ENCODE measurements at places on chromosomes 11 and 22.

DNA sequence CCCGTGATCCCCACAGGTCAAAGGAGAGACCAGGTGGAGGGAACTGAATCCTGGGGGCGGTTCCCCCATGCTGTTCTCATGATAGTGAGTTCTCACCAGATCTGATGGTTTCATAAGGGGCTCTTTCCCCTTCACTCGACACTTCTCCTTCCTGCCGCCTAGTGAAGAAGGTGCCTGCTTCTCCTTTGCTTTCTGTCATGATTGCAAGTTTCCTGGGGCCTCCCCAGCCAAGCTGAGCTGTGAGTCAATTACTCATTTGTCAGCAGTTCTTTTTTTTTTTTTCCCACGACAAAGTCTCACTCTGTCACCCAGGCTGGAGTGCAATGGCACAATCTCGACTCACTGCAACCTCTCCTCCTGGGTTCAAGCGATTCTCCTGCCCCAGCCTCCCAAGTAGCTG, 1530.4 kb downstream of the BRD1 start:
- DNase-seq = no peak

- no peak for DNase-seq
These were observed 34.0 kb downstream of the IRAG1 start for GRCh38 chr11:10659339-10660216.

- DNase-seq = no peak
These were observed 14.8 kb upstream of the UVRAG start for GRCh38 chr11:75800136-75800675.

DNA sequence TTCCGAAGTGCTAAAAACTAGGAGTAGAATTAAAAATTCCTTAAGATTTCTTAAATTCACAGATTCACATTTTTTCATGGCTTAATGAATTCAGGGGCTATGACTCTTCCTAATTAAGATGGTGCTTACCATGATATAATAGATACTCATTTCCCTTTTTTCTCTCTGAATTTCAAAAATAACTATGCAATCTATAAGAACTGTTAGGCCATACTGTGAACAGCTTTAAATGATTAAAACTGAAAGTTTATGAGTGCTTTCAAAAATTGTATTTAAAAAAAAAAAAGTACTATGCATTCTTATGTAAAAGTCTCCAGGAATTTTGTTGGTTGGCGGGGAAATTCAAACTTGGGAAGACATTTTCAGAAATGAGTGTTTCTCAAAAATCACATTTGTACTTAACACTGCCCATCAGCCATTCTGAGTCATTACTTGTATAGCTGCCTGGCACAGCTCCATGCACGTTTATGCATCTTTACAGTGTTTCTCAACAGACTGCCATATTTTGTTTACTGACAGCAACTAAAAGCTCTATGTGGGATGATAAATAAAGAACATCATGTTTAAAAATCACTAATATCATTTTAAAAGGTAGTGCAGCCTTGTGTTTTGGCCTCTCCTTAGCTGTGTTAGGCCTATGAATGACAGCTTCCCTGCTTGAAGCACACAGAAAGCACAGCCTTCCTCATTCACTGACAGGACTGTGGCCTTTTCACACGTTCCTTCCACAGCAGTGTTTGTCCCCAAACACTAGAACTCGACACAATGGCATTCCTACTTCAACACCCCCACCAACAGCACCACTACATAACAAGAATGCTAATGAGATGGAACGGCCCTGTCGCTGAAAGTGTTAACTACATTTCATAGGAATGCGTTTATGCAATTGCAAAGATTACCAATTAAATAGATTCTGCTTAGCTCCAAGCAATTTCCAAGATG, 131.4 kb downstream of the DCDC1 start:
- peak; percentile 22 for DNase-seq
